ENCODE measurements at places on chromosomes 11 and 22.

DNA sequence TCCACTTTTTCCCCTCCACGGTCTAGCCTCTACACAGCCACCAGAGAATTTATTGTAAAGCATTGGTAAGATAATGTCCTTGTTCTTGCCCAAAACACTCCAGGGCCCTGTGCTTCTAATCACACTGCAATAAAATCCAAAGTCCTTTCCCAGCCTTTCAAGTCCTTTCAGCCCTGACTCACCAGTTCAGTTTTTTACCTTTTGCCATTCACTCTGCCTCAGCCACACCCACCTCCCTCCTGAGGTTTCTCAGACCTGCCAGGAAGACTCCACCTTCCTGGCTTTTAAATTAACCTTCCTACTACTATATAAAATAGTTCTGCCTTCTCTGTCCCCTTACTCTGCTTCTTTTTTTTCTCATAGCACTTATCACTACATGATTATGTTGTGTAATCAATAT is 91.0 kb upstream of the ARHGAP32 start:
- DNase-seq = peak; percentile 84

DNA sequence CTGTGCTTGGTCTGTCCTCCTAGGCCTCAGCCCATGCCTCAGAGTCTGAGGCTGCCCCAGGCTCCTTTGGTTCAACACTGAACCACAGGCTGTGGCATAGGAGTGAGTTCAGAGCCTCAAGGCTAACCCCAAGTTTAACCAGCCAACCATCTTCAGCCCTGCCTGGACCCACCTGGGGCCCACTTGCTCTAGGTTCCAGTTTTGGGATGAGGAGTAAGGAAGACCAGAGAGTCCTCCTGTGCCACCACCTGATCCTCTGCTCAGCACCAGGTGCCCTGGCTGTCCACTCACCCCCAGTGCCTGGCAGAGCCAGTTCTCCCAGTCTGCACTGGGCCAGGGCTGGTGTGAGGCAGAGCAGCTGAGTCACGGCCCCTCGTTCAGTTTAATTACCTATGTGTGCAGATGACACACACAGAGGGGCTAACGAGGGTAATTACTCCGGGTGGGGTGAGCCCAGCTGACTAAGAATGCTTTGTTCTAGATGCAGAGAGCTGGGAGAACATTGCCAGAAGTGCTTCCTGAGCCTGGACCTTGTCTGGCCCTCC is 12.0 kb upstream of the TMPRSS13 start:
- peak; percentile 83 for DNase-seq

DNA sequence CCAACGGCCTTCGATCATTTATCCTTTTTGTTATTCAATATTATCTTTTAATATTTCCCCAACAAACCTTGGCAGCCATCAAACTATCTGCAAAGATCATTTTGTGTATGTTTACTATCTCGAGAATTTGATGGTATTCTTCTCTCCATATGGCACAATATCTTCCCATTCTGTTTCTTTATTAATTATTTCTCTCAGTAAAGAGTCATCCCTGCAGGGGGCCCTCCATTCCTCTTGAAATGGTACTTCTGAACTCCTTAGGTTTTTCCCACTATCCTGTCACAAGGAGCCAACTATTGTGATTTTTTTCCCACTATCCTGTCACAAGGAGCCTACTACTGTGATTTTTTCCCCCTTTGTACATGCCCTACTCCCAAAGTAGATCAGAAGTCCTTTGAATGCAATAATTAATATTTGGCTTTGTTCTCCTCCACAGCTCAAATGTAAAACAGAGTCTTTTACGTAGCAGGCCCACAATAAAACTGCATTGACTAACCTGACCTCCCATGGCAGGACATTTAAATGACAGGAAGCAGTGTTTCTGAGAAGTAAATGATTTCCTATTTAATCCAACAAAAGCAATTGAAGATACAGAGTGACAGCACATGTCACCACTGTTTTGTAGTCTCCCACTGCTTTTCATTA is 43.3 kb downstream of the PDGFD start:
- no peak for DNase-seq

DNA sequence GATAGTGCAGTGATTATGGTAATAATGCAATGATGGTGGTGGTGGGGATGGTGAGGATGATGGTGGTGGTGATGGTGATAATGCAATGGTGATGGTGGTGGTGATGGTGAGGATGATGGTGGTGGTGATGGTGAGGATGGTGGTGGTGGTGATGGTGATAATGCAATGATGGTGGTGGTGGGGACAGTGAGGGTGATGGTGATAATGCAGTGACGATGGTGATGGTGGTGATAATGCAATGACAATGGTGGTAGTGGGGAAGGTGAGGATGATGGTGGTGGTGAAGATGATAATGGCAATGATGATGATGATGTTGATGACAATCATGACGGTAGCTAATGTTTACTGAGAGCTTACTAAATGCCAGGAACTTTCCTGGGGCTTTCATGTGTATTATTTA is 79.6 kb upstream of the MYOD1 start:
- no peak for DNase-seq

GRCh38 chr11:3000032-3000961 is 8.2 kb upstream of the NAP1L4 start:
- DNase-seq = peak; percentile 95

GRCh38 chr11:131773626-131774025 is 403.2 kb downstream of the NTM start:
- no peak for DNase-seq

- DNase-seq = no peak
Measured at GRCh38 chr22:49525801-49526535, 301.7 kb downstream of the BRD1 start.

DNA sequence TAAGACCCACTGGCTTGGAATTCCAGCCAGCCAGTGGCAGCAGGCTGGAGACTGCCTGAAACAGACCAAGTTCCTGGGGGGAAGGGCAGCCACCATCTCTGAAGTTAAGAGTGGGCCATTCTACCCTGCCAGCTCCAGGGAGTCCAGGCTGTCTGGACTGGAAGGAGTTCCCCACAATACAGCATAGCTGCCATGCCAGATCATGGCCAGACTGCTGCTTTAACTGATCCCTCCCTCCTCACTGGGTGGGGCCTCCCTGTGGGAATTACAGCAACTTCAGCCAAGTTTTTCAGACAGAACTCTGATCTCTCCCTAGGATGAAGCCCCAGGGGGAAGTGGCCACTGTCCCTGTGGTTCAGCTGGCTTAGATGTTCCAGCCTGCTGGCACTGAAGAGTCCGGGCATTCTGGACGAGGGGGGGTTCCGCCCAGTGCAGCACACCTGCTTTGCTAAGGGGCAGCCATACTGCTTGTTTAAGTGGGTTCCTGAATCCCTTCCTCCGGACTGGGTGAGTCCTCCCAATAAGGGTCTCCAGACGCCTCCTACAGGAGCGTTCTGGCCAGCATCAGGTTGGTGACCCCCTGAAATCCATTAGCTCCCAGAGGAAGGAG is 455.4 kb downstream of the DLG2 start:
- DNase-seq = no peak

DNA sequence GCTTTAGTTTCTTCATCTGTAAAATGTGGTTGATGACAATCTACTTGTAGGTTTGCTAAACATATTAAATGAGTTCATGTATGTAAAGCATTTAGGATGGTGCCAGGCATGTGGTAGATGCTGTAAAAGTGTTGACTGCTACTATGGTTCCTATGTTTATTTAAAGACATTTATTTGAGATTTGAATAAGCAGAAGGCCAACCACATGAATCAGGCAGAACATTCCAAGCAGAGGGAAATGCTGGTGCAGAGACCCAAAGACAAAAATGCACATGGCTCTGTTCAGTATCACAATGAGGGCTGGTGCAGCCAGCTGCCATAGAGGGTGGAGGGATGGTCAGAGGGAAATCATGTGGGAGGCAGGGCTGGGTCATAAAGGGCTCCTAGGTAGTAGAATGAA is 156.2 kb upstream of the PDGFD start:
- DNase-seq = no peak

DNA sequence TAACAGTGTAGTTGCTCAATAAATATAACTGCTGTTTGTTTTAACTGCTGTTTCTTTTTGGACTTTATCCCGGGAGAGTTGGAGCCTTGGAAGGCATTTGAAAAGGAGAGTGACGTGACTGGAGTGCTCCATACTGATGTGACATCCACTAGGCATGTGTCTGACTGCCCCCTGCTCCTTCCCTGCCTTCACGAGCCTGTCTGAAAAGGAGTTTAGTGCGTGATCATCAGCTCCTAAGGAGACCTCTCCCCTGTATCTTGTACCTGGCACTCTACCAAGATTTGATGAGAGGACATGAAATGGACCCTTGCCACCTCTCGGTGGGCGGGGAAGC is 22.9 kb downstream of the ZBTB16 start:
- DNase-seq = no peak

DNA sequence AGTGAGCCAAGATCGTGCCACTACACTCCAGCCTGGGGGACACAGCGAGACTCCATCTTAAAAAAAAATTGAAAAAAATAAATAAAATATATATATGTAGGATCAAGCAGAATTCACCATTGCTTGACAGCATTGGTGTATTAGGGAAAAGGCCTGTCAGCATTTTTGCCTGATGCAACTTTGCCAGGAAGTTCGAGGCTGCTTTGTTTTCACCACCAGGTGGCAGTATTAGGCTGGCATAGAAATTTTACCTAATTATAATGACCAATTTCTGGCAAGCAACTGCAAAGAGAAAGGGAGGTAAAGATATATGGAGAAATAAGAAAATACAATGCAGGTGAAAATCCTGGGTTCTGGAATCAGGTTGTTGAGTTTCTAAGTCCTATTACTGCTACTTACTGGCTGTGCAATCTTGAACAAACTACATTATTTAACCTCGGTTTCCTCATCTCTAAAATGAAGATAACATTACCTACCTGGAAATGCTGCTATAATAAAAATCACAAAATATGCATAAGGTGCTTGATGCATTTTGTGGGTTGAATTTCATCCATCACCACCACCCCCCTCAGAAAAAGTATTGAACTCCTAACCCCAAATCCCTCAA is 24.7 kb downstream of the LAYN start:
- peak; percentile 66 for DNase-seq

- DNase-seq = no peak
Measured at GRCh38 chr11:130940706-130941105, 24.4 kb upstream of the SNX19 start.

- DNase-seq = no peak
Measured at GRCh38 chr22:23127055-23127756, 14.6 kb downstream of the RSPH14 start.

- DNase-seq = peak; percentile 97
Measured at GRCh38 chr11:13260201-13260962, 17.2 kb upstream of the BMAL1 start.

GRCh38 chr22:49228431-49229037 is 599.1 kb downstream of the BRD1 start:
- no peak for DNase-seq

- DNase-seq = no peak
Measured at GRCh38 chr22:44616461-44616860, 85.5 kb upstream of the PRR5 start.

- no peak for DNase-seq
Measured at GRCh38 chr22:30867746-30868662, 100.6 kb downstream of the MORC2 start.

GRCh38 chr22:48972979-48973693 is 854.5 kb downstream of the BRD1 start:
- no peak for DNase-seq

GRCh38 chr11:130219148-130219547 is 59.6 kb downstream of the ST14 start:
- DNase-seq = no peak

- no peak for DNase-seq
Measured at GRCh38 chr11:12149672-12150225, 39.4 kb downstream of the MICAL2 start.

- DNase-seq = no peak
Measured at GRCh38 chr11:33413301-33413700, 156.1 kb downstream of the HIPK3 start.

GRCh38 chr11:125056931-125057692 is 6.0 kb upstream of the SLC37A2 start:
- DNase-seq = no peak

DNA sequence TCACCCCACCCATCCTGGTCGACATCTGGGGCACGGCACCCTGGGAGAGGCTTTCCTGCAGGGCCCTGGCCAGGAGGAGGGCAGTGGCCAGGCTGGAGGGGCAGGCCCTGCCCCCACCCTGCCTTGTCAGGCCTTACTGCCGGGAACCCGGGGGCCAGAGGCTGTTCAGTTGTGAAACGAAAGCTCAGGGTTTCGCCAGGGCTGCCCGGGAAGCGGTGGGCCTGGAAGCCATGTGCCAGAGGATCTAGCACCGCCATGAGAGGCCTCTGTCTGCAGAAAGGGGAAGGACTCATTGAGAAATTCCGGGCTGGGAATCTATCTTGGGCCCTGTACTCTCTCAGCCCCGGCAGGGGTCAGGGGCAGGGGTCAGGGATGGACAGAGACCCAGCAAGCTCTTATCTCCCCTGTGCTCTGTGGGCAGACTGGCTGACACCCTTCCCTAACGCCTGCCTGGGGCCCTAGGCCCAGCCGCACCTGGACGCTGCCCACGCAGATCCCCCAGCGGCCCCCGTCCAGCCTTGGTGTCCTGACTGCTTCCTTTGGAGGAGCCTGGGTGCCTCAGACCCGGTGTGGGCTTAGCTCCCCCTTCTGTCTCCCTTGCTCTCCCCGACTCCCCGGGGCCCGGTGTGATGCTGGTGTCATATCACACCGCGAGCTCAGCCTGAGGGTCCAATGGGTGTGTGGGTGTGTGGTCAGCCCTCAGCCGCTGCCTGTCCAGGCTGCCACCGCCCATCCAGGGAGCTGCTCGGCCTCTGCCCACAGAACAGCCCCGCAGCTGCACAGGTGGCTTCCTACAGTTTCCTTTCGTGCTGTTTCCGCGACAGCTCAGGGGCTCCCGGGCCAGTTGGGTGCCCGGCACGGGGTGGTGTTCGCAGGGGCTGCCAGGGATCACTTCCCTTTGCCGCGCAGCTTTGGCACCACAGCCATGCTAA is 6.5 kb downstream of the PIM3 start:
- DNase-seq = no peak

GRCh38 chr22:27312966-27313855 is 488.3 kb downstream of the MN1 start:
- no peak for DNase-seq

- DNase-seq = peak; percentile 69
Measured at GRCh38 chr11:94781837-94782236, 13.7 kb downstream of the AMOTL1 start.

- no peak for DNase-seq
Measured at GRCh38 chr11:113475160-113475761, at the start of gene DRD2. TSS of gene DRD2 (minus strand) at chr11:113475398. CDS start at chr11:113424651, 50,747 bp downstream.

DNA sequence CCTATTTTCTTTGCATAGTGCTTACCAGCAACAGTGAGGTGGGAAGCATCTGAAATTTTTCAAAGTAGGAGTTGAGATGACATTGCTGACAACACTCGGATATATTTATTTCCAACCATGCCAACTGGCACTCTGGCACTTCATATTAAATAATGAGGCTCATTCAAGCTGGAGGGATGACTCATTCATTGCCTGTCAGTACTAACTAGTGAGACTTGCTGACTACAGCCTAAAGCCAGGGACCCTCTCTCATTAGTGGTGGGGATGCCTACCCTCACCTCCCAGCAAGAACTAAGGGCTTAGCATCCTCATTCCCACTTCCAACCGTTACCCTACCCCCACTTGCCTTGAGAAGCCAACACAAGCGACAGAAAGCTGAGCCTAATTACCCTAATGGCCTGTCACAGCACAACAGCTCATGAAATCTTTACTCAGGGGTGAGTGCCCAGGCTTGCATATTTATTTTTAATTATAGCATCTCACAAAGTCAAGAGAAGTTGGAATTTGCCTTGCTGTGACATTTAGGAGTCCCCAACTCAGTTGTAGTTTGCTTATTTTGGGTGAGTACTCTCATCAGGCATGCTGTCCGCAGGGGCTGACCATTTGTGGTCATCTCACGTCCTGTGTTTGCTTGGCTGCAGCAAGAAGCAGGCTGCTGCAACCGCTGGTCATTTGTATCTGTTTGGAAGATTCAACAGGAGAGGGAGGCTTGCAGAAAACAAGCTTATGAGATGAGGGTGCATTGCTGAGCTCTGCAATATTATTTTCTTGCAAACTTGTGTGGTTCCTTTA is 181.6 kb upstream of the POU2AF2 start:
- peak; percentile 39 for DNase-seq
